Fibroblast of mammary gland (primary cell): ENCODE measurements at places on chromosomes 1 and 21.

GRCh38 chr1:240021709-240022108, 70.0 kb upstream of the FMN2 start:
- no peak for DNase-seq

GRCh38 chr1:53163291-53163768, 20.9 kb upstream of the SLC1A7 start:
- no peak for DNase-seq

GRCh38 chr1:117630423-117630998, 24.7 kb downstream of the TENT5C start:
- no peak for DNase-seq

GRCh38 chr1:191752342-191752741, 405.9 kb upstream of the RGS18 start:
- DNase-seq, result no peak

DNA sequence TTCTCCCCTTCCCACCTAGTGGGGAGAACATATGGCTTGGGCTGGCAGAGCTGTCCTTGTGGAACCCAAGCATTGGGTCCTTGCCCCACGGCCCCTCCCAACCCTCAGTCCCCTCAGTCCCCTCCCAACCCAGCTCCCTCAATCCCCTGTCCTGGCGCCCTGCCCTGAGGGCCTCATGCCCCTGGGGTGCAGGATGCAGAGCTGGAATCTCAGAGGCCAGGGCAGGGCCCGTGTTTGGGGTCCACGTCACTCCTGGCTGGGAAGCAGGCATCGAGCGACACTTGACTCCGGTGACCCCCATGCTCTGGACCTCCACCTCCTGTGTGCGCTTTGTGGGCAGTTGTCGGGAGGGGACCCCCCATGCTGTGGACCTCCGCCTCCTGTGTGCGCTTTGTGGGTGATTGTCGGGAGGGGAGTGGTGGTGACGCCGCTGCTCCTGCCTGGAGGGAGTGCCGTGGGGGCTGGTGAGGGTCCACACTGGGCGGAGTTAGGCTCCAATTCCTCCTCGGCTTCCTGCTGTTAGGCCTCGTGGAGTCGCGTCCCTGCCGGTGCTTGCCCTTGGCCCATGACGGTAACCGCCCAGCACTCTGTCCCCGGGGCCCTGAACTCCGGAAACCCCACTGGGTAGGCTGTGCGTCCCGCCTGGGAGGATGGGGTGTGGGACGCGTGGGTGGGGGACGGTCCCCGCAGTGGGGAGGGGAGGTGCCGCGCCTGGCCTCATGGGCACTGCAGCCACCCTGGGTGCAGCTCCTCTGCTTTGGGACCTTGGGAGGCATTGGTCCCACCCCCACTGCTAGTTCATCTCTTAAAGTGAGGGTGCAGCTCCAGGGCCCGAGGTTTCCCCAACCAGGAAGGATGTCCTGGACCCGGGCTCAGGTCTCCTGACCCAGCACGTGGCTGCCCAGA, 31.2 kb downstream of the SLX9 start:
- DNase-seq, result no peak

- no peak for DNase-seq
These were observed 27.5 kb downstream of the TFAP2E start for GRCh38 chr1:35600593-35600992.

GRCh38 chr1:229869240-229869639, 197.8 kb upstream of the GALNT2 start:
- peak; percentile 22 for DNase-seq

DNA sequence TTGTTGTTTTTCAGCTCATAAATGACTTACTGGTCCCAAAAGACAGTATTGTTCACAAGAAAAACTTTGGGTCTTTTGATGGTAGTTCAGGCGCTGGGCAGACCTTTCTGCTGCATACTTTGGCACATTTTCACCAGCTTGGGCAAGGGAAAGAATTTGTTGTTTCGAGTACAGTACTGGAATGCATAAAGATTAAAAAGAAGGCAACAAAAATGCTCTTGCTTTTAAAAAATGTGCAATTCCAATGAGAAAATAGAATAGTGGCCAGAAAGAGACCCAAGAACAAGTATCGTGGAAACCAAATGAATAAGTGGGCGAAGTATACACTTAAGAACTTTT, 56.0 kb downstream of the CLIC6 start:
- DNase-seq, result no peak

- peak; percentile 10 for DNase-seq
These were observed 605.0 kb upstream of the PKN2 start for GRCh38 chr1:88079036-88079435.
